Activated naive CD4-positive, alpha-beta T cell treated with anti-CD3 and anti-CD28 coated beads, Interleukin-2, amount 50 U/mL, for 72 hours (primary cell): ENCODE measurements at places on chromosomes 13 and 19.
A peak's percentile ranks its signal among the peaks of the same experiment; 100 is the strongest.

DNA sequence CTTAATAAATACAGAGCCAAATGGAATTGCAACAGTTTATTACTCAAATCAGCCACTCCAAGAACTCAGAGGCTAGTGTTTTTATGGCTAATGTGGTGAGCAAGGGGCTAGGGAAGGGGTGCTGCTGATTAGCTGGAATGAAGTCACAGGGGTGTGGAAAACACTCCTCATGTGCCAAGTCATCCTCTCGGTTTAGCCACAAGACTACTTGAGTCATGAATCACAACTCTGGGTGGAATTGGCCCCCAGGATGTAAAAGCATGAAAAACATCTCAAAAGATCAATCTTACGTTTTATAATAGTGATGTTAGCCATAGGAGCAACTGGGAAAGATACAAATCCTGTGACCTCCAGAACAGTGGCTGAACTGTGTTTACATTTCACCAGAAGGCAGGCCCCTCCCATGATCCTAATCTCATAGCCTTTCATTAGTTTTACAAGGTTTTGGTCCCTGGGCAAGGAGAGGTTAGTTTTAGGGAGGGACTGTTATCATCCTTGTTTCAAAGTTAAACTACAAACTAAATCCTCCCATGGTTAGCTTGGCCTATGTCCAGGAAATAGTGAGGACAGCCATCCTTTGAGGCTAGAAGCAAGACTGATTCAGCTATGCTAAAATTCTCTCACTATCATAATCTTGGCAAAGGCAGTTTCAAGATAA is 2020.1 kb upstream of the PCDH20 start:
- no peak for DNase-seq

- no peak for DNase-seq
Observed at GRCh38 chr13:66714795-66715194, 515.3 kb downstream of the PCDH9 start.

- no peak for DNase-seq
Observed at GRCh38 chr13:96848286-96848685, 146.0 kb downstream of the OXGR1 start.

DNA sequence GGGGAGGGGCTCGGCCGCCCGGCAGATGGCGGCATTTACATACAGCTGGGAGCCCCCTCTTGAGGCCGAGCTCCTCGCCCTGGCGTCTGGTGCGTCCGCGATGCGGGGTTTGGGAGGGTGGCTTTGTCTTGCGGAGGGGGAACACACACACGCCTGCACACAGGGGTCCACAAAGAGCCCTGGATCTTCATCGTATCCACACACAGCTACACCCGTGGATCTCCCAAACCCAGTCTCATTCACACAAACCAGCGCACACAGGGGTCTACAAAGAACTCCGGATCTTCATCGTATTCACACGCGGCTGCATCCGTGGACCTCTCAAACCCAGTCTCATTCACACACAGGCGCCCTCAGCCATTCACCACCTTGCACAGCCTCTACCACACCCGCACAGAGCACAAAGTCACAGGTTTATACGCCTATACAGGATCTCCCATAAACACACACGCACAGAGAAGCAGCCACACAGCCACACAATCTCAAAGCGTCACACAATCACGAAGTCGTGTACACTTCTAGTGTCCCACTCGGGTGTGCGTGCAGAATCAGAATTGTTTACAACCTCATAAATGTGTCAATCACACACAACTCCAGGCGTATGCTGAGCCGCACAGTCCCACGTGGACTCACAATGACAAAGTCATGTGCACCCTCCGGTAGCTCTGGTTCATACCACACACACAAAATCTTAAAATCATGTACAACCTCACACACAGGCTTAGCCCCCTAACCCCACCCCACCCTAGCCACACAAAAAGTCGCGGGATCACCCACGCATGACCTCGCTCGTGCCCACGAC is 550 bp upstream of the DLL3 start:
- DNase-seq, result no peak

GRCh38 chr13:39835253-39835652 is 179.8 kb downstream of the COG6 start:
- no peak for DNase-seq

DNA sequence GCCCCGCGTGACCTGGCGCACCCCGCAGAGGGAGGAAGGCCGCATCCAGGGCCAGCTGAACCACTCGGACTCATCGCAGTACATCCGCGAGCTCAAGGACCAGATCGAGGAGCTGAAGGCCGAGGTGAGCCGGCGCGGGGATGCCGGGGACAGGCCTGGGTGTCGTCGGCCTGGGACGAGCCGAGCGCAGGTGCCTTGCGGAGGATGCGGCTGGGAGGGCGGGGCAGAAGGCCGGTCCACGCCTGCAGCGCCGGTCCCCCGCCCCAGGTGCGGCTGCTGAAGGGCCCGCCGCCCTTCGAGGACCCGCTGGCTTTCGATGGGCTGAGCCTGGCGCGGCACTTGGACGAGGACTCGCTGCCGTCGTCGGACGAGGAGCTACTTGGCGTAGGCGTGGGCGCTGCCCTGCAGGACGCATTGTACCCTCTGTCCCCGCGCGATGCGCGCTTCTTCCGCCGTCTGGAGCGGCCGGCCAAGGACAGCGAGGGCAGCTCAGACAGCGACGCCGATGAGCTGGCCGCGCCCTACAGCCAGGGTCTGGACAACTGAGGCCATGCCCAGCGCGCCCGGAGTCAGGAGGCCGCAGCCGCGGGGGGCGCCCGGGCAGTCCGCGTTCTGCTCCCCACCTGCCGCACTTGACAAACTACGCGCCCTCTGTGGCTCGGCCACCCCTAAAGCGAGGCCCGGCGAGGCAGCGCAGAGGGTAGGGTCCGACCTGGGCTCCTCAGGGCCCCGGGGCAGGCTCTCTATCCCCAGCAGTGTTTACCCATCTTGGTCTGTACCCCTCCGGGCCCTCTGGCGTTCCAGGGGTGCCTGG is 10.8 kb downstream of the PRR36 start:
- no peak for DNase-seq

DNA sequence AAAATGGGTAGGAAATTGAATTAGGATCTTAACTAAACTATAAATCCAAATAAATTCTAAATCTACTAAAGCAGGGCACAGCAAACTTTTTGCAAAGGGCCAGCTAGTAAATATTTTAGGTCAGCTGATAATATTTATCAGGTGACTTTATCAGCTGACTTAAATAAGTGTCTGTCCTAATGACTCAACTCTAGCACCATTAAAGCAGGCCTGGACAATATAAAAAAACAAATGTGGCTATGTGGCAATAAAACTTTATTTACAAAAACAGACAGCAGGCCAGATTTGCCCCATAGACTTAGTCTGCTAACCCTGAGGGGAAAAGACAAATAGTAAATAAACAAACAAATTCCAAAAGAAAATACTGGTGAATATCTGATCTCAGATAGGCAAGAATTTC is 27.7 kb upstream of the DOCK9 start:
- no peak for DNase-seq

DNA sequence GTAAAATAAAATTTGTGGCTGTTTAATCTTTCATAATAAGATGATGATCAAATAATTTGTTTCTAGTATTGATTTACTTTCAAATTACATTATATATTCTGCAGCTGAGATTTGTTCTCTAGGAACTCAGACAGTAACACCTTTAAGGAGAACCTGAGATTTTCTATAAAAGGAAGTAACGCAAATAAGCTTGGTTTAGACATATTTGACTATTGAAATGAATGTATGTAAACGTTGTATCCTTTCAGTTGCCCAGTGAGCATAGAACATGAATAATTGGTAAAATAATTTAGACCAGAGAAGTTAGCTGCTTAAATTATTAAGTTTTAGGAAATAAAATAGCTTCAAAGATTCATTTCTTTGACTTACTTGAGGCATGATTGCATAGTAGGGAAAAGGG is 3.1 kb downstream of the CDK8 start:
- DNase-seq, result no peak

GRCh38 chr13:114226088-114226487 is 8.6 kb upstream of the CDC16 start:
- no peak for DNase-seq

DNA sequence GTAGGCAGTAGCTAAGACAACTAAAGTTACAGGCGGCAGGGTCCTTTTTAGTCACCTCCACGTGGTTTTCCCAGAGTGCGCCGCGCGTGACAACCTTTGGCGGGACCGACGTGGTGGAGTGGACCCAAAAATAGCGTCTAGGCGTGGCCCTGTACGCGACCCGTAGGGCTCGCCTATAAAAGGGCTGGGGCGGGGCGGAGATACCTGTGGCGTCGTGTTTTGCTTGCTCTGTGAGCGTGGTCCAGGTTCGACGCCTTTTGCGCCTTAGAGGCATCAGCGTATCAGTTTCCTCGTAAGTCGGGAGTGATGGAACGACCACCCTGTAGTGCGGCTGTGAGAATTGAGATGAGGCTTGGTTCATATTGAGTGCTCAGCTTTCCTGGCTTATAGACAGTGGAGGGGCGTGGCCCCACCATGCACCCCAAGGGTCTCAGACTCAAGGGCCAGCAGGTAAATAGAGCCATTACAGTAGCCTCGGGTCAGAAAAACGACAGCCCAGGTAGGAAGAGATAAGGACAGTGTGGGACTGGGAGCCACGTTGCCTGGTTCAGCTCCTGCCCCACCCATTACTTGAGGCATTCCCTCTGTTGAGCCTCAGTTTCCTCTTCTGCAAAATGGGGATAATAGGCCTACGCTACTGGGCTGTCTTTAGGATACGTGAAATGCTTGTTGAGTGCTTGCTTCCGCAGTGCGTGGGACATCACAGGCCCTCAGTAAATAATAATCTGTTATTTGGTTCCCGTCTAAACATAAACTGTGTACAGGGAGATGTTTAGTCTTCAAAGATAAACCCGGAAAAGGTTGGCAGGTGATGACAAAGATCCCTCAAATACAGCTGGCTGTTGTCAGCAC is 693 bp upstream of the TMED1 start:
- DNase-seq, result peak; percentile 83
